ENCODE measurements at places on chromosomes 11 and 22. TPM values are rescaled to one million over a fixed set of nuclear protein-coding genes. Genes with fewer than 3 reads are reported as not detected.
A peak's percentile ranks its signal among the peaks of the same experiment; 100 is the strongest.

NLRX1 gene
- 8.0 TPM for total RNA-seq

NRGN gene
- 7.8 TPM for total RNA-seq

PLA2G3 gene
- total RNA-seq, result not detected

FOLR3 gene
- total RNA-seq, result not detected

TBX1 gene
- 5.3 TPM for total RNA-seq

GRCh38 chr11:10222399-10222798 lies 71.6 kb downstream of the SBF2 start:
- H3K27ac ChIP-seq, result no peak overlapping the region
- no peaks in the 10 kb centered on the region for H3K27me3 ChIP-seq
- no peaks in the 10 kb centered on the region for H3K4me1 ChIP-seq
- DNase-seq, result no peak
- H3K4me3 ChIP-seq, result no peak overlapping the region

DNA sequence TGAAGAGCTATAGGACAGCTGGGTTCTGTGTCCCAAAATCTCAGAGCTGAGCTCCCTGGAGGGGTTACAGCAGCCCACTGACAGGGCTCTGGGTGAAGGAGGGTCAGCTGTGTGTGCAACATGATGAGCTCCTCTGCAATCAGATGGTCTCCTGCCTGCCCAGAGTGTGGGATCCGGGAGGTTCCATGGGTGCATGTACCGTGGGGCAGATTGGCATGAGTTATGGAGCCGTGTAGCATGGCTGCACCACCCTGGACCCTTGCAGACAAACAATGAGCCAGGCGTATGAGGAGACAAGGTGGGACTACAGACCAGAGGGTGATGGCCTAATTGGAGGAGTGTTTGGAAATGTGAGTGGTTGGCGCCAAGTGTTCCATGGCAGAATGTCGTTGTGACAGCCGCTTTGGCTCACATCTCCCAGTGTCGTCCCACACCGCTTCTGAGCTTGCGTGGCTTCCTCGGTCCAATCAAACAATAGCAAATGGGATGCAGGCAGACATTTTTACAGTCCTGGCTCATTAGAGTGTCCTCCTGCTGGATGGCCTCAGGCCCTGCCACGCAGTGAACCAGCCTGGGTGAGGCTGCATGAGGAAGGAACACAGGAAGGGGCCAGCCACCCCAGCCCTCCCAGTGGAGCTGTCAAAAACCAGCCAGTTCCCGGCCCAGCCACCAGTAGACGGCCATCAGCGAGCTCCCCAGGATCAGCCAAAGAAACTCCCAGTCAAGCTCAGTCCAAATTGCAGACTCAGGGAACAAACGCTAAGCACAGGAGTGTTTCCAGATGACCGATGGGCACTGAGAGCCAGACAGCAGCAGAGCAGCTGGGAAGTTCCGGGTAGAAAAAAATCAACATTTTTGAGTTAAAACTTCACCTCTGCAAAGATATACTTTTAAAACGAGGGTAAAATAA lies 1066.9 kb downstream of the BRD1 start:
- no peak for DNase-seq
- no peak overlapping the region for H3K27ac ChIP-seq
- H3K27me3 ChIP-seq, result no peaks in the 10 kb centered on the region
- no peaks in the 10 kb centered on the region for H3K4me1 ChIP-seq
- no peak overlapping the region for H3K4me3 ChIP-seq

GRCh38 chr11:829176-829846 lies 1.6 kb downstream of the CRACR2B start:
- no peak overlapping the region for H3K27ac ChIP-seq
- no peak for DNase-seq
- H3K4me1 ChIP-seq, result peaks cover 52% of the 10 kb centered on the region
- no peaks in the 10 kb centered on the region for H3K36me3 ChIP-seq
- no peaks in the 10 kb centered on the region for H3K27me3 ChIP-seq

DNA sequence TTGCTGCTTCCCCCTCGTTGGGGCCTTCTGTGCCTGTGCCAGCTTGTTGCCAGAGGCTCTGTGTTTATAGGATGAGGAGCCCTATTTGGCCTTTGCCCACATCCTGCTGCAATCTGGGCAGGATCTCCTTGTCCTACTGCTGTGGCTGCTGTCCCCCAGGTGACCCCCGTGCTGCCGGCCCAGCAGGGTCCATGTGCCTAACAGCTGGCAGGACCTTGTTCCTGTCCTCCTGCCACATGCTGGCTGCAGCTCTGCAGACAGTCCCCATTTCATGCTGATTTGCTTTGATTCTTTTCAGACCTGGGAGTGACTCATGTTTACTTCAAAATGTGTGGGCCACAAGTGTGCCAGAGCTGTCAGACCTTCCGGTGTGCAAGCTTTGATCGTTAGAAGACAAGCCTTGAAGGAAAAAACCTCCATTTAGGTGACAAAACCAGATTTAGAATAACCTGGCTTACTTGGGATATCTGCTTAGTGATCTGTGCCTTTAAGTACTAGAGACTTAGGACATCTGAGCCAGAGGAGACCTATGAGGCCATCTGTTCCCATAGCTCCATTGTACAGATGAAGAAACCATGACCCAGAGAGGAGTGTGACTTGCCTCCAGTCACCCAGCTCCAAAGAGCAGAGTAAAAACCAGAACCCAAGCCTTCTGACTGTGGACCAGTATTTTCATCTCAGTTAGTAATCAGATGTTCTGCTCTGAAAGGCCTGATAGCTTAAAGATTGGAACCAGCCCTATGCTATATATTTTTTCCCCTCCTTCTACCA lies 11.1 kb downstream of the NAV2 start:
- no peaks in the 10 kb centered on the region for H3K27me3 ChIP-seq
- H3K4me3 ChIP-seq, result no peak overlapping the region
- no peaks in the 10 kb centered on the region for H3K36me3 ChIP-seq
- no peak overlapping the region for H3K27ac ChIP-seq
- DNase-seq, result no peak

DNA sequence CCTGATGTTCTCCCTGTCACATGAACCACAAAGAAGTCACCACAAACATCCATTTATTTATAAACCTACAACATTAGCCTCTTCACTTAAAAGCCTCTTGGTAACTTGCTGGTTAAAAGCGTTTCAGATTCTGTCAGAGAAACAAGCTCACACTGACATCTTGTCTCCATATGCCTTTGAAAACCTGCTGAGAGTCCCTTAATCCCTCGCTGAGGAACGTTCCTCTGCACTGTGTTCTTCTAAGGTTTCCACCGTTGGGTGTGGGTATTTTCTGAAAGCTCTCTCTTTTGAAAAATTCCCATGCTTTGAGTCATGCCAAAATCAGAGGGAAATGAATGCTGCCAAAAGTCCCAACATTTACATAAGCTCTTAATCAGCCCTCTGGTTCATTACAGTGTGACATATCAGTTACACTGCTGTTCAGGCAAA lies 149.8 kb downstream of the CCDC34 start:
- no peak overlapping the region for H3K27ac ChIP-seq
- H3K4me3 ChIP-seq, result no peak overlapping the region
- peaks cover 14% of the 10 kb centered on the region for H3K4me1 ChIP-seq

- H3K4me1 ChIP-seq, result no peaks in the 10 kb centered on the region
- 0 out of 2 replicates have a peak, but pooled peaks cover 1% of the 10 kb centered on the region for H3K36me3 ChIP-seq
- H3K27me3 ChIP-seq, result no peaks in the 10 kb centered on the region
- H3K4me3 ChIP-seq, result no peak overlapping the region
- no peak for DNase-seq
Measured at GRCh38 chr11:32594272-32594671, 10.6 kb downstream of the EIF3M start.

GRCh38 chr22:47623066-47623762 lies 860.8 kb downstream of the TBC1D22A start:
- no peaks in the 10 kb centered on the region for H3K27me3 ChIP-seq
- DNase-seq, result peak; percentile 7
- H3K27ac ChIP-seq, result no peak overlapping the region
- H3K4me3 ChIP-seq, result no peak overlapping the region

DNA sequence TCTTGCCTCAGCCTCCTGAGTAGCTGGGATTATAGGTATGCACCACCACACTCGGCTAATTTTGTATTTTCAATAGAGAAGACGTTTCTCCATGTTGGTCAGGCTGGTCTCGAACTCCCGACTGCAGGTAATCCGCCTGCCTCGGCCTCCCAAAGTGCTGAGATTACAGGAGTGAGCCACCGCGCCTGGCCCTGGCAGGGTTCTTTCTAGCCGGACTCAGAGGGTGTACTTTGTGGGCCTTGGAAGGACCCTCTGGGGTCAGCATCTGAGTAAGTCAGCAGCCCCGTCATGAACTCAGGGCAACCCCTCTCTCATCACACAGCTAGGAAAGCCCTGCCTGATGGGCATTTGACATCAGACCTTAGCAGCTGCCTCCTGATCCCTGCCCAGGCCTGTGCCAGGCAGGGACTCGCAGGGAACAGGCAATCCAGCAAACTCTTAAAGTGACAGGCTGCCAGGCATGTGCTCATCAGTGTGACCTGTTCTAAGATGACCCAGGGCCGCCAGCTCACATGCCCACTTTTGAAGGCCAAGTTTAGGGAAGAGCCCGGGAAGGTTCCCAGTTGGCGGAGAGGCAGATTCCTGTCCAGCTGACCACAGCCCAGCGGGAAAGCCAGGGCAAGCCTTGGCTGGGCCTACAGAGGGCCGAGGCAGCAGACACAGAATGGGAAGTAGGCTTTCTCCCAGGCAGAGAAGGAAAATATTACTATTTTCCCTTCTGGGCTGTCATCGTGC lies 92.9 kb downstream of the MORC2 start:
- no peak overlapping the region for H3K27ac ChIP-seq
- DNase-seq, result peak; percentile 12
- no peaks in the 10 kb centered on the region for H3K27me3 ChIP-seq
- H3K36me3 ChIP-seq, result no peaks in the 10 kb centered on the region
- H3K4me1 ChIP-seq, result no peaks in the 10 kb centered on the region

- H3K4me1 ChIP-seq, result no peaks in the 10 kb centered on the region
- no peaks in the 10 kb centered on the region for H3K27me3 ChIP-seq
- H3K27ac ChIP-seq, result no peak overlapping the region
Measured at GRCh38 chr11:33291004-33291777, 34.0 kb downstream of the HIPK3 start.

GRCh38 chr11:64348383-64349024 lies 8.5 kb downstream of the CCDC88B start:
- DNase-seq, result no peak
- H3K4me3 ChIP-seq, result no peak overlapping the region
- H3K4me1 ChIP-seq, result no peaks in the 10 kb centered on the region

GRCh38 chr11:1401656-1402221 lies 12.0 kb downstream of the BRSK2 start:
- no peaks in the 10 kb centered on the region for H3K27me3 ChIP-seq
- no peak for DNase-seq
- H3K36me3 ChIP-seq, result no peaks in the 10 kb centered on the region
- H3K27ac ChIP-seq, result no peak overlapping the region
- no peak overlapping the region for H3K4me3 ChIP-seq

GRCh38 chr22:39177791-39178190 lies 25.3 kb upstream of the CBX7 start:
- H3K4me1 ChIP-seq, result peaks cover 48% of the 10 kb centered on the region
- no peaks in the 10 kb centered on the region for H3K27me3 ChIP-seq
- H3K36me3 ChIP-seq, result no peaks in the 10 kb centered on the region

DNA sequence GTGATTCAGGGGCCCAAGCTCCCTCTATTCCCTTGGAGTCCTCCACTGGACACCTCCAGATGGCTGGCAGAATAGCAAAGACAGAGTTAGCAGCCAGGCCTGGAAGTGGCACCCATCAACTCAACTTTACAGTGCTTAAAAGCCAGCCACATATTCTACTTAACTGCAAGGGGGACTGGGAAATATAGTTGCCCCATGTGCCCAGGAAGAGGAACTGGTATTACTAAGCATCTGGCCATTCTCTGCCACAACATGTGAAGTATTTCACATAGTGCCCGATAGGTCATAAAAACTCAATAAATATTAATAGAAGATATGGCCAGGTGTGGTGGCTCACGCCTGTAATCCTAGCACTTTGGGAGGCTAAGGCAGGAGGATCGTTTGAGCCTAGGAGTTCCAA lies 5.5 kb upstream of the IL10RA start:
- 0 out of 2 replicates have a peak, but pooled peaks cover 4% of the 10 kb centered on the region for H3K4me1 ChIP-seq
- no peak overlapping the region for H3K4me3 ChIP-seq
- no peak overlapping the region for H3K27ac ChIP-seq
- H3K36me3 ChIP-seq, result no peaks in the 10 kb centered on the region
- DNase-seq, result peak; percentile 17
